ENCODE measurements at places on chromosomes 2 and 18.
A peak's percentile ranks its signal among the peaks of the same experiment; 100 is the strongest.

- no peak for DNase-seq
- H3K27ac ChIP-seq: no peak overlapping the region
- H3K36me3 ChIP-seq: peaks cover 8% of the 10 kb centered on the region
- H3K27me3 ChIP-seq: no peaks in the 10 kb centered on the region
Observed at GRCh38 chr2:144254342-144255235, 265.3 kb downstream of the ZEB2 start.

- no peaks in the 10 kb centered on the region for H3K27me3 ChIP-seq
- DNase-seq: no peak
- peaks cover 2% of the 10 kb centered on the region for H3K4me1 ChIP-seq
- peaks cover 37% of the 10 kb centered on the region for H3K36me3 ChIP-seq
Observed at GRCh38 chr2:206160807-206161179, 1.1 kb downstream of the EEF1B2 start.

- no peak overlapping the region for H3K4me3 ChIP-seq
- H3K4me1 ChIP-seq: no peaks in the 10 kb centered on the region
- H3K27me3 ChIP-seq: no peaks in the 10 kb centered on the region
- H3K27ac ChIP-seq: no peak overlapping the region
- no peak for DNase-seq
Observed at GRCh38 chr2:124437811-124438210, 412.7 kb downstream of the CNTNAP5 start.

DNA sequence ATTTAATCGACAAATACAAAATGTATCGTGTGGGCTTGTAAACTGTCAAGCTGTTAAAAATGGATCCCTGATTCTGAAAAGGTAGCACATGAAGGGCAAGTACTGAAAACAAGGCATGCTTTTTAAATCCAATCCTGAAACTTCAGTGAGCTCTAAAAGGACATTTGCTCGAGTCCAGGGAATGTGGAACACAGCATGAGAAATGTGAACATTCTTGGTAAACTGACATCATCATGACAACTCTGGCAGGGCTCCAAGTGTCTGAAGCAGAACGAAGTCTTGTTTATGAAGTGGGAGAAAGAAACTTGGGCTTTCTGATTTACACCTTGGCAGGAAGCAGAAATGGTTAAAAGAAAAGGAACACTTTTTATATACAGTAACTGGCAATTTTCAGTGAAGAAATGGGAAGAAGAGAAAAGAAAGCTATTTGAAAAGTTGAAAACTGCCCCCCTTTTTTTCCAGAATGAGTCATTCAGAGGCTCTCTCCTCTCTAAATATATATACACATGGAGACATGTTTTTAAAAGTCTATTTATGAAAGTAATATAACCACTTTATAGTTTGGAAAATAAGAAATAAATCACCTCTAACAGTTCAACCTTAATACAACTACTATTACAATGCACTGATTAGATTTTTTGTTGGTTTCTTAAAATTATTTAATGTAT lies 120.8 kb downstream of the GAREM1 start:
- DNase-seq: peak; percentile 95
- no peaks in the 10 kb centered on the region for H3K27me3 ChIP-seq
- H3K36me3 ChIP-seq: no peaks in the 10 kb centered on the region
- peak overlapping the region; percentile 76 for H3K27ac ChIP-seq
- H3K4me3 ChIP-seq: peak overlapping the region; percentile 65

GRCh38 chr2:57399057-57399456 lies 647.5 kb upstream of the VRK2 start:
- H3K36me3 ChIP-seq: no peaks in the 10 kb centered on the region
- H3K4me3 ChIP-seq: no peak overlapping the region
- H3K27ac ChIP-seq: no peak overlapping the region
- no peak for DNase-seq

DNA sequence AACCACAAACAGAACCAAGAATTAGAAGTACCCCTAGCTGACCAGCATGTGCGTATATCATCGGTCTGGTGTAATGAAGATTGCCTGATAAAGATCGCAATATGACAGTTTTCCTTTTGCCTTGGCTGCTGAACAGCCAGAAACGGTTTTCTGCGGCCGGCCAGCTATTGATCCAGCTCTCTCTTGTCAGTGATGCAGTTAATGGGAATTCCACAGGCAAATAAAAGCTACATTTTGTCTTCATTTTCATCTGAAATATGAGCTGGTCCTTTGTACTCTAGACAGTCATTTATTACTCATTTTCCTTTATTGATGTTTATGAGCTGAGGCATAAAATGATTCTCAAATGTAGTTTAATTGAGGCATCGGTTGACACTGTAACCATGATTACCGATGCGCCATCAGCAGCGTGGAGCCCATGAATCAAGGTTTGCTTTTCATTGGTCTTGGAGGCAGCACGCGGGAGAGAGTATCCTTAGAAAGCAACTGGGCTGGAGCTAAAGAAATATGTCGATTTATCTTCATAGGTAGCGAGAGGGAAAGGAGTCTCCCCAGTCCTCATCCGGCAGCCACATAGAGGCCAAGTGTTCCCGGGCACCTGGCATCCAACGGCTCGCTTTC lies 535.2 kb downstream of the GALR1 start:
- no peak overlapping the region for H3K27ac ChIP-seq
- no peak for DNase-seq
- no peak overlapping the region for H3K4me3 ChIP-seq
- no peaks in the 10 kb centered on the region for H3K36me3 ChIP-seq

GRCh38 chr2:230680463-230681170 lies 32.0 kb upstream of the CAB39 start:
- DNase-seq: no peak
- H3K36me3 ChIP-seq: no peaks in the 10 kb centered on the region
- H3K27ac ChIP-seq: no peak overlapping the region
- no peaks in the 10 kb centered on the region for H3K27me3 ChIP-seq
- peaks cover 11% of the 10 kb centered on the region for H3K4me1 ChIP-seq

- no peak for DNase-seq
- no peak overlapping the region for H3K4me3 ChIP-seq
- H3K27ac ChIP-seq: no peak overlapping the region
Observed at GRCh38 chr2:31386648-31387047, 27.9 kb downstream of the XDH start.

GRCh38 chr2:102078773-102079172 lies 63.8 kb upstream of the IL1R1 start:
- no peaks in the 10 kb centered on the region for H3K36me3 ChIP-seq
- H3K27me3 ChIP-seq: no peaks in the 10 kb centered on the region
- no peak for DNase-seq
- H3K27ac ChIP-seq: no peak overlapping the region

DNA sequence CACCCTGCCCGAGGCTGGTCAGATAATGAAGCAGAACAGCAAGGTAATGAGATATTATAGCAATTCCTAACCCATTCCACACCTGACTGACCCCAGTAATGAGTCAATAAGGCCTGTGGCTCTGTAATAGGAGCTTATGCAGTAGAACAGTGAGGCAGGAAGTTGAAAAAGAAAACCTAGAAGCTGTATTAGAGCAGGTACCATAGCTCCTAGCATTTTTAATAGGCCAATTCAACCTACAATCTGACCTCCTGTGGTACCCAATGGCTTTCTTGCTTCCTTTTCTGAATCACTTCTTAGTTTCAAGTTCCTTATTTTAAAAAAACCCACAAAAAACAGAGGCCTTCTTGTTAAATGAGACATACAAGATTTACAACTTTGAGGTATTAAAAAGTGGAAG lies 43.6 kb upstream of the MAP2 start:
- H3K4me3 ChIP-seq: no peak overlapping the region
- no peaks in the 10 kb centered on the region for H3K27me3 ChIP-seq
- no peaks in the 10 kb centered on the region for H3K36me3 ChIP-seq

GRCh38 chr2:215848698-215849097 lies 164.7 kb downstream of the MREG start:
- no peak overlapping the region for H3K27ac ChIP-seq
- no peaks in the 10 kb centered on the region for H3K36me3 ChIP-seq
- peaks cover 2% of the 10 kb centered on the region for H3K4me1 ChIP-seq
- DNase-seq: peak; percentile 49
- no peaks in the 10 kb centered on the region for H3K27me3 ChIP-seq

DNA sequence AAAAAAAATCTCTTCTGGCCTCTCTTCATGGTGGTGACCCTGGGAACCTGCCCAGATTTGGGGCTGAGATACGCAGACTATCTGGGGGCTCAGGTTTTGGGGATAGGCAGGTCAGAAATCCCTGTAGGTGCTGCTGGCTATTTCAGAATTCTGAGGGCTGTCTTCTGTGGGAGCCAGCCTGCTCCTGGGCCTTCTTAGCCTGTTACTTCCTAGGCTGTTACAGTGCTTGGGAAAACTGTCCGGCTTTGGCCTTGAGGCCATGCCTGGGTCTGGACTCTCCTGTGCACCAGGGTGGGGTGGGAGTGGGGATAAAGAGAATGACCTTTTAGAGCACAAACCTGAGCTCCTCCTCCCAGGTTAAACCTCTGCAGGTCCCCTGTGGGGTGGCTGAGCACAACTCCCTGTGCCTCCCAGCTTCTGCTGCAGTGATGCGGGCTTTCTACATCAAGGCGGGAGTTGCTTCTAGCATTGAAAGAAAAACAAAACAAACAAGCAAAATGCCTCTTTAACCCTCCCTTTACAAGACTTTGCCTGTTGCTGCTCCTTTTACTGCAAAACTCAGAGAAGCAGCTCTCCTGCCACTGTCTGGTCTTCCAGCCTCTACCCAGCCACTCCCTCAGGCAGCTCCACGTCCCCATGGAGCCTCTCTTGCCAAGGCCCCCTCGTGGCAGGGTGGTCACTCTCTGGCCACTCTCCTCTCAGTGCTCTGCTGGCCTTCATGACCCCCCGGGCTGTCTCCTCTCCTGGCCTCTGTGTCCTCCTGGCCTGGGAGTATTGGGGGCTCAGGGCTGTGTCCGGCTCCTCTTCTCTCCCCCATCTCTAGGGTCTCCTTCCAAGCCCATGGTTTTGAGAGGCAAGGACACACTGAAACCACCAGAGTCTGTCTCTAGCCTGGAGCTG lies 293.0 kb upstream of the HS6ST1 start:
- no peak overlapping the region for H3K4me3 ChIP-seq
- peaks cover 19% of the 10 kb centered on the region for H3K27me3 ChIP-seq
- no peaks in the 10 kb centered on the region for H3K36me3 ChIP-seq
- no peak overlapping the region for H3K27ac ChIP-seq
- DNase-seq: no peak

DNA sequence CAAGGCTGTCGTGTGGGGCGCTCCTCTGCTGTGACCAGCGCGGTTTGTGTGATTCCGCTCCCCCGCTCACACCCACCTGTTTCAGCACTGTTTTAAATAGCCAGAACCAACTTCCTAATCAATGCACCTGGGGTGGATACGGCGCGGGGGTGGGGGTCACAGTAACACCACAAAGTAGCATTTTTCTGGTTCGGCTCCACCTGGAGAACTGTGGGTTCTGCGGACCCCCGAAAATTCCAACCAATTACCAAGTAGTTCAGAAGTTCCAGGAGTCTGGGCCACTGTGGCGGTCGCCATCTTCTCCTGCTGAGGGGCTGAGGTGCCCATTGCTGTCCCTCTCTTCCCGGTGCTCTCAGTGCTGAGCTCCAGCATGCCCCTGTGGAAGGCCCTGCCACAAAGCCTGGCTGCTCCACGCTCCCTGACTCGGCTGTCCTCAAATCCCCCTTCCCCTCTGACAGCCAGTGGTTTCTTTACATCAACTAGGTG lies 79.4 kb downstream of the GFPT1 start:
- peaks cover 8% of the 10 kb centered on the region for H3K36me3 ChIP-seq
- H3K27me3 ChIP-seq: no peaks in the 10 kb centered on the region
- no peak overlapping the region for H3K27ac ChIP-seq

Data from mesenchymal stem cell (in vitro differentiated cells and primary cell).